ENCODE measurements at places on chromosomes 7 and 10.

- no peak for DNase-seq
Observed at GRCh38 chr10:70832852-70833528, 17.2 kb downstream of the SGPL1 start.

- DNase-seq = no peak
Observed at GRCh38 chr7:143889068-143889467, 12.9 kb downstream of the TCAF1 start.

DNA sequence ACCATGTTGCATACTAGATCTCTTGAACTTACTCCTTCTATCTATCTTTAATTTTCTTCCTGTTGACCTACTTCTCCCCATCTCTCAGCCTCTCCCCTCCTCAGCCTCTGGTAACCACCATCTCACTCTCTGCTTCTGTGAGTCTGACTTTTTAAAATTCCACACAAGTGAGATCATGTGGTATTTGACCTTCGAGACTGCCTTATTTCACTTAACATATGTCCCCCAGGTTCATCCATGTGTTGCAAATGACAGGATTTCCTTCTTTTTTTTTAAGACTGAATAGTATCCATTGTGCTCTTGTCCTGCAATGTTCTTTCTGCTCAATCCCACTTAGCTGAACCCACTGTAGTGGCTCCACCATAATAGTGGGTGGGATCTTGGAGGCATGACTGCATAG lies 51.4 kb upstream of the DNAJC1 start:
- DNase-seq = no peak

DNA sequence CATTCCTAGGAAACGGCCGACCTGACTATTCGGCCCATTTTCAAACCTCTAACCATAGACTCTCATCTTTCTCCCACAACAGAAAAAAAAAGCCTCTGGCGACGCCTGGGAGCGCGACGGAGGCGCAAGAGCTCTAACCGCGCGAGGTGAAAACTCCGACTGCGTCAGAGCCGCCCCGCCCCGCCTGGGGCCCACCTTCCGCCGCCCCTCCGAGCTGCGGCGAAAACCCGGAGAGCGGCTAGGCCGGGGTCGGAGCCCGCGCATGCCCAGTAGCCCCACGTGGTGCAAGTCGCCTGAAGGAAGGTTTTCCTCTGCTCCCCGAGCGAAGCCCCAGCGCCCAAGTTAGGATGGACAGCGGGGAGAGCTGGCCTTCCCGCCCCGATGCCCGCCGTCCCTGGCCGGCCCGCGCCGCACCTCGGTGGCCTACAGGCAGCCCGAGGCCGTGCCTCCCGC lies 683 bp upstream of the SGMS1 start:
- DNase-seq = peak; percentile 98

GRCh38 chr7:91424371-91424770 lies 160.1 kb downstream of the FZD1 start:
- DNase-seq = no peak

DNA sequence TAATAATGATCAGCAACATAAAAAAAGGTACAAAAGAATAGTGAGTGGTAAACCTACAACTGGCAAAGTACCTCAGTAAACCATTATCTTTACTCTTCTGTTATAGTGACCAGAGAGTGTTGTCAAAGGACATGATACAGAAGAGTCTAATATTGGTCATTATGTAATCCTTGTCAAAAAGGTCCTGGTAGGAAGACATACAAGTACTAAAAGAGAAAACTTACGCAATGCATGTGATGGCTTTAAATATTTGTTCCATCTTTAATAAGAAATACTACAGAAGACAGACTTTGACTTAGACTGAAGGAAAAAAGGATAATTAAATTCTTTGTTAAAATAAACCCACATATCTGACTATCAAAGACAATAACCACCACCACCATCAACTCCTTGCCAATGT lies 6.5 kb downstream of the DOCK4 start:
- DNase-seq = no peak

All from vagina (tissue), 2 donors.